DND-41 (cell line): ENCODE measurements at places on chromosomes 11 and 22.
A peak's percentile ranks its signal among the peaks of the same experiment; 100 is the strongest.

DNA sequence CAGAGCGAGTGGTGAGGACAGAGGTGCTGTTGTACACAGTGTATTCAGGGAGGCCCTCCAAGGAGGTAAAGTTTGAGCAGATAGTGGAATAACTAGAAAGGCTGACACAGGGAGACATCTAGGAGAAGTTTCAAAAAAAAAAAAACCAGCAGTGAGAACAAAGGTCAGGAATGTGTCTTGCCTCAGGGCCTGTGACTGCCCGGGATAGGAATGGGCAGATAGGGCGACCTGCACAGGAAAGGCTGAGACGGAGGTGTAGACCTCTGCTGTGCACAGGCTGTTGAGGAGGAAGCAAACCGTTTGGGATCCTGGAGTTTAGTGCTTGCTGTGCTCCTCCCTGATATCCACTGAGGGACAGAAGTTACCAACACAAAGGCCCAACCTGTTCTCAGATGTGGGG lies 406.5 kb upstream of the B3GAT1 start:
- DNase-seq: no peak

DNA sequence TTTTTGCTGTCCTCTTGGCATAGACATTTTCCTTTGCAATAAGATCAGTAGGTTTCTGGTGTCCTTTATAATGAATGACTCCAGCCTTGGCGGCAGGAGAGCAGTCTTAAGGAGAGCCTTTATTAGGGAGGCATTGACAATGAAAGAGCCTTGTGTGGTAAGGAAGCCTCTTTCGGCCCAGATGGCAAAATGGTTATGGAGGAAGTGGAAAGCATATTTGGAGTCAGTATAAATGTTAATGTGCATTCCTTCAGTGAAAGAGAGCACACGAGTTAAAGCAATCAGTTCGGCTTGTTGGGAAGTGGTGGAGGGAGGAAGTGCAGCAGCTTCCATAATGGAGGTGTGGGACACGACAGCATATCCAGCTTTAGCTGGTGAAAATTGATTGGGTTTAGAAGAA lies 18.1 kb upstream of the ANO1 start:
- DNase-seq: no peak

DNA sequence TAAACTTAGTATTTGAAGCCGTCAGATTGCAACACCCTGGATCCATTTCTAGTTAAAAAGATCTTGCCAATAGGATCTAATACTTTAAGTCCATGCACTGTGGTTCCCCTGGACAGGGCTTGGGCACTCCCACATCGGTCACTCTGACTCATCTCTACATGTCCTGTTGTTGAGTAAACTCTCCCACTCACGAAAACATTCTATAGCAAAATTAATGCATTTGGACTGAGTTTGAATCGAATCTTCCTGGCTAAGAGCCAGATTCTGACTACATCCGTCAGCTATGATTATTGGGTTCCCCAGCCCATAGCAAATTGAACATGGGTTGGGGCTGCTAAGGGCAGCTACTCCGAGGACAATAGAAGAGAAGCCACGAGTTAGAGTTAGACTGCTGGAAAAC lies 182.1 kb upstream of the SORL1-AS1 start:
- no peak for DNase-seq

- no peak for DNase-seq
Observed at GRCh38 chr11:61712314-61712713, 32.1 kb downstream of the DAGLA start.

DNA sequence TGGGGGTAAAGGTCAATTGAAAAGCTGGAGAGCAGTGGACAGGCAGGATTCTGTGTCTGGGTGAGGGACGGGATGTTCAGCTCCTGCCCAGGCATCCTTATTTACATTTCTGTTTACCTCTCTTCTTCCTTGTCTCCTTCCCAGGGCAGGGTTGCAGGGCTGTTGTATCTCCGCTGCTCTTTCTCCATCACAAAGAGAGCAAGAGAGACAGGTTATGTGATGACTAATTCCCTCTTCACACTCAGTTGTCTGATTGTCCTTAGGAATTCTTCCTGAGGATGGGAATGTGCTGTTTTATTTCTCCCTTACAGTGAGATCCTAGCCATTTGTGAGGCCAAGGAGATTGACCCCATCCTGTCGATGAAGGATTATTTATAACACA lies 104.9 kb downstream of the VPREB1 start:
- DNase-seq: no peak

- DNase-seq: no peak
Observed at GRCh38 chr22:41001722-41002122, 50.5 kb downstream of the RBX1 start.

- no peak for DNase-seq
Observed at GRCh38 chr11:111736621-111737443, 29.4 kb downstream of the PPP2R1B start.

- DNase-seq: peak; percentile 22
Observed at GRCh38 chr11:72573072-72573854, 101.0 kb downstream of the PDE2A start.

DNA sequence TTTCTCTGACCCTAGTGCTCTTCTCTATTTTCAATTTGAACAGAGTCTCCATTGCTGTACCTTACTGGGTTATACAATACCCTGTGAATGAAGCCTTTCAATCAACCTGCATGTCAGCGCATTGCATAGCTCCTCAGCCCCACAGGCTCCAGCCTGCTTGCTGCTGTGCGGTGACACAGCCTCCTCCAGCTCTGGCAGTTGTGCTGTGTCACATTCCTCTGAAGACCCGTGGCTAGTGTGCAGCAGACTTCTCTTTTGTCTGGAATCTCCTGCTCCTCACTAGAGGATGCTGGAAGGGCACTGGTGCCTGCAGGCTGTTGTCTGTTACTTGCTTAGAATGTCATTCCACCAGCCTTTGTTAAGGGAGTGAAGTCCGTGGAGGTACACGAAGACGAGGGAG lies 390.1 kb upstream of the B3GAT1 start:
- DNase-seq: no peak

DNA sequence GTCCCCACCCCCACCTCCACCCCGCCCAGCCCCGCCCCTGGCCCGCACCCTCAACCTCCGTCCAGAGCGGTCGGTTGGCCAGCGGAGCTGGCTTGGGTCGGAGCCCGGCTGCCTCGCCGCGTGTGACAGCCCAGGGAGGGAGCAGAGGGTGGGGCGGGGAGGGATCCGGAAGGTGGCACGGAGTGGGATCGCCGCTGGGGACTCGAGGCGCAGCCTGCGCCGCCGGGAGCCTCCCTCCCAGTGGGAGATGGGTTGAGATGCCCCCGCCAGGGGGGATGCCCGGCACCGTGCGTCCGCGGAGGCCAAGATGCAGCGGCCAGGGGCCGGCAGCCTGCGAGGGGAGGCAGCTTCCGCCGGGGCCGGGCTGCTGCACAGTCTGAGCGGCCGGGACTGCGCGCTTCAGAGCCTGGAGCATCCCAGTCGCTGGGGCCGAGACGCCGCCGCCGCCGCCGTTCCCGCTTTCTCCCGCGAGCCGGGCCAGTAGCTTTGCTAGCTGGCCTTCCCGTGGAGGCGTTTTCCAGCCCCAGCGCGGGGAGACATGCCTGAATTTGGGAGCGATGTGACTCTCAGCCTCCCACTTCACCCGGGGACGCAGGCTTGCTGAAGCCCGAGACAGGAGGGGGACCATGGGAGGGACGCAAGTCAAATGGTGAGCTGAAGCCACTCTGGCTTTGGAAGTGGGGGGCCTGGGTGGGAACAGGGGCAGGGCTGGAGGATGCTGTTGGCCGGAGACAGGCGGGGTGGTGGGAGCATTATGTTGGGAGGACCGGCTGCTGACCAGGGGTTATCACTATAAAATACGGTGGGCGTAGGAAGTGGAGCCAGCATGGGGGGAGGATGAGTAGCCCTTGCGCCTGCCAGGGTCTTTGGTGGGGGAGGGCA lies 40.2 kb downstream of the DIXDC1 start:
- no peak for DNase-seq

DNA sequence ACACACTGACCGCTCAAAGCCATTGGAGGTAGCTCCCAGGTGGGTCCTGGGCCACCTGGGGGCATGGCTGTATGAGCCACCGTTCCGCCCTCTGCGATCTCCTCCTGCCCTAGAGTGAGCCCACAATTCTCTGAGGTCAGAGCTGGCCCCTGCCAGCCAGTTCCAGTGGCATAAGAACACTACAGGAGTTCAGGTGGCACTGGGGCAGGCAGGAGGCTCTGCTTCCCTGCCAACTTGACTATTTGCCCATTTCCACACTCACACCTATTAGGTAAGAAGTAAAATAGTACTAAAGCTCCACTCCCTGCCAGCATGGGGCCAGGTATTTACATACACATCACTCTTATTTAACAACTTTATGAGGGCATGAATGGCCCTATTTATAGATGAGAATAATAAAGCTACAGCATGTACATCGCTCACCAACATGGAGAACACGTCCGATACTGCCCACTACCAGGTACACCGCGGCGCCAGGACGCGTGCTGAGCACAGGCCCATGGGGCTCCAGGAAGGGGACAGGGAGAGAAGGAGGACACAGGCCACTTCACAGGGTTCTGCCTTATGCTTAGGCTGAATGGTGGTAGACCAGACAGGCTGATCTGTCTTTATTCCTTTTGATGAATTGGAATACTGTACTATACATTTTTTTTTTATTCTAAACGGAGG lies 26.2 kb downstream of the PISD start:
- DNase-seq: no peak

GRCh38 chr11:10641912-10642697 lies 51.5 kb downstream of the IRAG1 start:
- DNase-seq: no peak

DNA sequence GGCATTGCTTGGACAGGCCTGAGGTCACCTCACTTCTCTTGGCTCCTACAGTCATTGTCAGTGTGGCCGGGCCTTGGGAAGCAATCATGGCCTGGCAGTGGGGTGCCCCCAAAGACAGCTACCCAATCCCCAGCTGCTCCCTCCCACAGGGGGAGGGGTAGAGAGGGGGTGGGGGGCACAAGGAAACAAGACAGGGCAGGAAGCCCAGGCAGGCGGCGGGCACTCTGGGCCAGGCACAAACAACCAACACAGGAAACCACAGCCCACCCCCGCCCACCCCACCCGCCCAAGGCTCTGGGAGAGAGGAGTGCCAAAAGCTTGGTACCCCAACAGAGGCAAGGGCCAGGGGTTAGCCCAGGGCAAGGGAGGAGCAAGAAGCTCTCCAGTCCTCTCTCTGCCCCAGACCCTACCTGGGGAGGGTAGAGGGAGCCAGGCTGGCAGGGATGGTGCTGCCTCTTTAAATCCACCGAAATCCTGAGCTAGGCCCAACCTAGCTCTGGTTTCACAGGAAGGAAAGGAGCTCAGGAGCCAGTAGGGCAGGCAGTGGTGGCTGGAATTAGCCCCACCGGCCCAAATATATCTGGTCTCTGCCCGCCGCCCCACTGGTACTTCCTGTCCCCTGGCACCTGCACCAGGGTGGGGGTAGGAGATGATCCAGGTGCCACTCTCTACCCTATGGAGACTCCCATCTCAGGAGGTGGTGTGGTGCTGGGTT lies 12.2 kb downstream of the BCL9L start:
- peak; percentile 87 for DNase-seq

DNA sequence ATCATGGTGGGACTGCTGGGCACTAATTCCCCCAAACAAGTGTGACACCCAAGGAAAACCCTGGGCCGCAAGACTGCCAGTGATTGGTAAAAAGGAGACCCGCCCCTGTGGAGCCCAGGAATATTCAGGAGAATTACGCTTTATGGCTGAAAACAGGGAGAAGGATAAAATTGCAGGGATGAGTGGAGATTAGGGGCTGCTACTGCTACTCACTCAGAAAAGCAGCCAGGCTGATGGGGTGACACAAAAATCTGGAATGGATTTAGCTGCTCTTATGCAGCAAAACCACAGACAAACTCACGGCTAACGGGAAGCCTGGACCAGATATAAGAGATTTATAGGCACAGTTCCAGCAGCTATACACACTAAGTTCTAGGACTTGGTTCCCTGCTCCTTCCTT lies 4.4 kb upstream of the FBXO3 start:
- DNase-seq: no peak

GRCh38 chr11:109707411-109707810 lies 285.4 kb downstream of the C11orf87 start:
- no peak for DNase-seq

- DNase-seq: no peak
Observed at GRCh38 chr11:120067438-120068113, 70.3 kb downstream of the TRIM29 start.

DNA sequence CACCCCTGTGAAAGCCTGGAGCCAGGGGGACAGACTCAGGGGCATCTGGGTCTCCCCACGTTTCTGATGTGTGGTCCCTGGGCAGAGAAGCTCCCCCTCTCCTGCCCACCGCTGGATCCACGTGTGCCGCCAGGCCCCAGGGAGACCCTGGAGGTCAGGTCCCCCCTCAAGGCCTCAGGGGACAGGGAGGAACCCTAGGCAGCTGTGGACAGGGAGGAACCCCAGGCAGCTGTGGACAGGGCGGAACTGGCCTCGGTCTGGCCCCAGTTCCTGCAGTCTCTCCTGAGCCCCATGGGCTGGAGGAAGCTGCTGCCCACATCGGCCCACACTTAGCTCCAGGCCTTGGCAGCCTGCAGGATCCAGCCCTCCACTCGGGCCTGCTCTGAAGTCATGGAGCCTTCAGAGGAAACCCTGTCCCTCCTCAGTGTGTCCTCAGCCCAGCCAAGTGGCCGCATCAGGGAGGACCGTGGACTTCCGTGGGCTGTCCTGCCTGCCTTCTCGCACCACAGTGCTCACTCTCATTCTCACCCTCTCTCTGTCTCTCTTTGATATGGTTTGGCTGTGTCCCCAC lies 127.7 kb downstream of the BRD1 start:
- DNase-seq: no peak

DNA sequence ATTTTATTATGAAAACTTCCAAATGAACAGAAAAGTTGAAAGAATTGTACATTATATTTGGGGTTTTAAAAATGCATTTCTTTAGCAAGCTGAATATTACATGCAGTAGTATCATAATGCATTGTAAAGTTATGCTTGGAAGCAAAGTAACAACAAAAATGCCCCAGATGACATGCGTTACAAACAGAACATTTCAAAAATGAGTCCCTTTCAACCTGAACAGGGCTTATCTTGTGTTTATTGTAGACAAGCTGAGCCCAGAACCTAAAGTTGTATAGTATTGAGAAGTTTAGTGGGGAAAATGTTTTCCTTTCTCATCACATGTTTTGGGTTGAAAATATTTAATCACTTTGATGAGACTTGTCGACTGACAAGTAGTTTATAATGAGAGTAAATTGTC lies 68.8 kb downstream of the CECR2 start:
- no peak for DNase-seq

DNA sequence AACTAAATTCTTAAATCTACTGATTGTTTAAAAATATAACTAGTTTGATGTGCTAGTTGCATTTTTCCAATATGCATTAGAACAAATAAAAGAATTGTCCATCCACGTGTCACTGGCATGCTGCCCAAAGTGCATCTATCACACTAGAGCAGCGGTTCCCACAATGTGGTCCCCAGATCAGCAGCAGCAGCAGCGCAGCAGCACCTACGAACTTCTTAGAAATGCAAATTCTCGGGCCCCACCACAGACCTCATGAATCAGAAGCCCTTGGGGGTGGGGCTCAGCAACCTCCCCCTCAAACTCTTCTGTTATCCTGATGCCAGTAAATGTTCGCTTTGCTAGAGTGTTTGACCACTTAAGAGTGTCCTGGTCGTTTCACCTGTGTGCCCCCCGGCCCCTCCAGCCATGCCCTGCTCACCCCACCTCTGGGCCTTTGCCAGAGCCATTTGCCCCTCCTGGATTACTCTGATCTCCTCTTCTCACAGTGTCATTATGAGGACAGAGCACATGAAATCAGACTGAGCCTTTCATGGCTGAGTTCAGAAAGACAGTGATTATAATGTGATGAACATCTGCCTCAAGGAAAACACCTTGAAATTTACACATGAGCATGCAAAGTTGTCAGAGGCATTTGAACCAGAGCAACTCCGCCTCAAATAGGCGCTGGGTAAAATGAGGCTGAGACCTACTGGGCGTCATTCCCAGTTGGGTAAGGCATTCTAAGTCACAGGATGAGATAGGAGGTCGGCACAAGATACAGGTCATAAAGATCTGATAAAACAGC lies 12.6 kb upstream of the VSIG10L2 start:
- DNase-seq: peak; percentile 12
